ENCODE measurements at places on chromosomes 11 and 22.
A peak's percentile ranks its signal among the peaks of the same experiment; 100 is the strongest.

DNA sequence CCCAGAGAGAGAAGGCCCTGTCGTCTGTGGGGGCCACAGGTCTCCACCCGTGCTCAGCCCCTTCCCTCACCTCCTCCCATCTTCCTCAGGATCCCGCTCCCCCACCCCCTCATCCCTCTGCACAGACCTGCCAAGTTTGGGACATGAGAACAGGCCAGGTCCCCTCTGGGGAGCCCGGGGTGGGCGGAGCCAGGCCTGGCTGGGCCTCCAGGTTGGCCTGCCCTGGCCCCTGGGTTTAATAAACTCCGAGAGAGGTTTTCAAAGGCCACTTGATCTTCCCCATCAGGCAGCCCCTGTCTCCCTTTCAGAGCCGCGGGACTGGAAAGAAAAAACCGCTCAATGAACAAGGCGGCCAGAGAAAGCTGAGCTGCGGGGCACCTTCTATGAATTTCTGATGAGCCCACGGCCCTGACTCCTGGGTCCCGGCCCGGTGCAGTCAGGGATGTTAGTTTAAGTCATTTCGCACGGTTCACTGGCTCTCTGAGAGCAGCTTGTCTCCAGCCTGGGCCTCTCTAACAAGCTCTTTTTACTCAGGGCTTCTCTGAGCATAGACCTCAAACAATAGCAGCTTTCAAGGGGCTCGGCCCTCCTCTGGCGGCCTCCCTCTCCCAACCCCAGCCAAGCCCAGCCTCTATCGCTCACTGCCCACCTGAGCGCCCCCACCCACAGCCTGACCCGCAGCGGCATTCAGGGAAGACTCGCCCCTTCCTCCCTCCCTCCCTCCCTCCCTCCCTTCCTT, 64.8 kb downstream of the RPUSD4 start:
- DNase-seq, result peak; percentile 36

DNA sequence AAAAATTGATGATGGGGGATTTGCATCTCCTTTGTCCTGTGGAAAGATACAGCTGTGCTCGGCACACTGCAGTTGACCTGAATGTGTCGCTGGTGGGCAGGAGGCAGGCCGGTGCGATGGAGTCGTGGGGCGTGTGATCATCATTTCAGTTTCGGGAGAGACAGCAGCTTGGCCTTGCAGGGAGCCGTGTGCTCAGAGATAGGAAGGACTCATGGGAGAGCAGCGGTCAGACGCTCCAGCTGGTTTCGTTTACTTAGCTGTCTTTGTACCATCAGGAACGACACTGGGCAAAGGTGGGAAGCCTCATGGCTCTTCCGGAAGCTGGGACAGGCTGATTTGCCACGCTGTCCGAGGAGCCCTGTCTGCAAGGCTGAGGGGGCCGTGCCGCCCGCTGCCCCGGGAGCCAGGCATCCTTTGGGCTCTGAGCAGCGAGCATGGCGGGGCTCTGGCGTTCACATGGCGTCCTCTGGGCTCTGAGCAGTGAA, 32.7 kb downstream of the GRAMD4 start:
- DNase-seq, result no peak

- no peak for DNase-seq
These were observed 642 bp upstream of the SIK2 start for GRCh38 chr11:111601636-111601978.

DNA sequence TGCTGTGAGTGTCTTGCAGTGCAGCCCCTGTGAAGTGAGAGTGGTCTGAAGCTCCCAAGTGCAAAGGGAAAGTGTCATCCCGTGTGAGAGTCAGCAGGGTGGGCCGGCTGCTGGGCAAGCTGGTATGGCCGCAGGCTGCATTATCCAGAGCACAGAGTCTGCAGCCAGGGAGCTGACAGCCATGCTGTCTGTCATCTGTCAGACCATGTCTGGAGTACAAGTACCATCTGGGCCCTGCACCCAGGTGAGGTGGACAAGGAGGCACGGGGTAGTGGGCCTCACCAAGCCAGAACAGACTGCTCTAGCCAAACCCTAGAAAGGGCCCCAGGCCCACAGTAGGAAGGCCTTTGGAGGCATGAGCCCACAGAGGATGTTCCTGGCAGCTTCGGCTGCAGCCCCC, 20.2 kb downstream of the LMO1 start:
- no peak for DNase-seq

- DNase-seq, result peak; percentile 24
These were observed 12.6 kb downstream of the PARVA start for GRCh38 chr11:12389676-12390657.

DNA sequence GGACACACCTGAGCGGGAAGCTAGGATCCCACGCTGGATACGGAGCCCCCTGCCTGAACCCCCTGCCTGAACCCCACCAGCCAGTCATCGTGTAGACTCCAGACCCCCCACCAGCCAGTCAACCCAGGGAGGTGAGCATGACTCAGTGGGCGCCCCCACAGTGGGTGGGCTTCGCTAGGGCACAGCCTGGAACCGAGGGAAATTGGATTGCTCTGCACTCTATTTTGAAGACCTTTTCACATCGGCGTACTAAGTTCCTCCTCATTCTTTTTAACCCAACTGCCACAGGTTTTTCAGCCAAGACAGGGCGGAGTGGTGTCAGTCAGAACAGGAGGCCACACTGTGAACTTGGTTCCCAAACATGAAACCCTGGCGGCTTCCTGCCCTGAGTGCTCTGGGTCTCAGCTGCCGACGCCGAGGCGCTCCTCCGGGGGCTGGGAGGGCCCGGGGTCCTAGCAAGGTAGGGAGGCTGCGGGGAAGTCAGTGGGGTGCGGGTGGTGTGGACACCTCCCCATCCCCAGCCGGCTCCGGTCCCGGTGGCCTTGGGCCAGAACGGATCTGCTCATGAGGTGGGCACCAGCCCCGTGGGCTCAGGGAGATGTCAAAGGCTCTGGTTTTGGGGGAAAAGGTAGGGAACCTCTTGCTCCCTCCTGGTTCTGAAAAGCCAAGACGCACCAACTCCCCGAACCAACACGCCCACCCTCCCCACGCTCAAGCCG, 57.0 kb downstream of the BRD1 start:
- peak; percentile 33 for DNase-seq

- peak; percentile 41 for DNase-seq
These were observed 8.6 kb upstream of the APOBEC3B start for GRCh38 chr22:38973289-38974169.

DNA sequence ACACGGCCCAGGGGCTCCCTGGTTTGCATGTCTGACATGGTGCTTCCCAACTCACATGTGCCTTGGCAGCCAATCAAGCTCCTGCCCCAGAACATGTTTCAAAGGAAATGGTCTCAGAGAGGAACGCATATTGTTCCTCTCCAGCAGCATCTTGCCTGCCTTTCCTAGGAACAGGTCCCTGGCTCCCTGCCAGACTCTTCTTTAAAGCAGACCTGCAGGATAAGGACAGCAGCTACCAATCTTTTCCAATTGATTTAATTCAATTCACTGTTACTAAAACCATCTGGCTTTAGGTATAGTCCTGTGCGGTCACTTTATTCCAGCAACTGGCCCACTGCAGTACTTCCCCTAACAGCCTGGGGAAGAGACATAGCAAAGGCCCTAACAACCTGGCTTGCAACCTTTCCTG, 79.9 kb downstream of the AMBRA1 start:
- DNase-seq, result peak; percentile 94

DNA sequence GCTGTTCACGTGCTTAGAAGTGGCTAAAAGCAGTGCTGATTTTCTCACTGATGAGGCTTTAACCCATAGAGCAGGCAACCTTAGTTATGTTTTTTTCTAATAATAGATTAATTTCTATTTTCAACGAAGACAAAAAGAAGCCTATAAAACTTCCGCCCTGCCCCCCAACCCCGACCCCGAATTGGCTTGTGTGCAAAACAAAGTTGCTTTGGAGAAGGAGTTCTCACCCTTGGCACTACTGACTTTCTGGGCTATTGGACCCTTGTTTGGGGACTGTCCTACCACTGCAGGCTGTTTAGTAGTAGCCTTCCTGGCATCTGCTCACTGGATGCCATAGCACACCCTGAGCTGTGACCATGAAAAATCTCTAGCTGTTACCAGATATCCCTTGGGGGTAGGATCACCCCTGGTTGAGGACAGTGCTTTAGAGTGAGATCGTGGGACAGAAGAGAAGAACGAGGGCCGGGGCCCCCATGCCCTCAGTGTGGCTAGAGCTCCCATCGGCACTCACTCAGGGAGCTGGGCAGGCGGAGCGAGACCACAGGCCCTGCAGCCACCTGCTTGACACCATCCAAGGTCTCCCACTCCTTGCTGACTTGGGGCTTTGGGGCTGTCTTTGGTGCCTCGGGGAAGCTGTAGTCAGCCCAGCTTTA, 16.9 kb downstream of the SLC37A2 start:
- DNase-seq, result no peak

- no peak for DNase-seq
These were observed 30.4 kb downstream of the ADAMTS15 start for GRCh38 chr11:130478881-130479280.

DNA sequence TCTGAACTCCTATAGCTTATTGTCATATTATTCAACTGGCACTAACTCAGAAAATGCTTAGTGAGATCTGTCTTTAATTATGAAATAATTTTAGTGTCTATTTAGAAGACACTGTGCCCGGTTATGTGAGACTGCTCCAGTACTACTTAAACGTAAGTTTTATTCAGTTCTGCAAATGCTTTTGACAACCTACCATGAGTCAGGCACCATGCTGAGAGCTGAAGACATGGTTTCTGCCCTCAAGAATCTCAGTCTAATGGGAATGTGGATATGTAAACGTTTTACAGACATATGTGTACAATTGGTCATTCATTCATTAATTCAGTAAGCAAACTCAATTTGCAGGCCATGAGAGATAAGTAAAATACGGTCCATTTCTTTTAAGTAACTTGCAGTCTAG, 40.0 kb downstream of the DCUN1D5 start:
- DNase-seq, result no peak

DNA sequence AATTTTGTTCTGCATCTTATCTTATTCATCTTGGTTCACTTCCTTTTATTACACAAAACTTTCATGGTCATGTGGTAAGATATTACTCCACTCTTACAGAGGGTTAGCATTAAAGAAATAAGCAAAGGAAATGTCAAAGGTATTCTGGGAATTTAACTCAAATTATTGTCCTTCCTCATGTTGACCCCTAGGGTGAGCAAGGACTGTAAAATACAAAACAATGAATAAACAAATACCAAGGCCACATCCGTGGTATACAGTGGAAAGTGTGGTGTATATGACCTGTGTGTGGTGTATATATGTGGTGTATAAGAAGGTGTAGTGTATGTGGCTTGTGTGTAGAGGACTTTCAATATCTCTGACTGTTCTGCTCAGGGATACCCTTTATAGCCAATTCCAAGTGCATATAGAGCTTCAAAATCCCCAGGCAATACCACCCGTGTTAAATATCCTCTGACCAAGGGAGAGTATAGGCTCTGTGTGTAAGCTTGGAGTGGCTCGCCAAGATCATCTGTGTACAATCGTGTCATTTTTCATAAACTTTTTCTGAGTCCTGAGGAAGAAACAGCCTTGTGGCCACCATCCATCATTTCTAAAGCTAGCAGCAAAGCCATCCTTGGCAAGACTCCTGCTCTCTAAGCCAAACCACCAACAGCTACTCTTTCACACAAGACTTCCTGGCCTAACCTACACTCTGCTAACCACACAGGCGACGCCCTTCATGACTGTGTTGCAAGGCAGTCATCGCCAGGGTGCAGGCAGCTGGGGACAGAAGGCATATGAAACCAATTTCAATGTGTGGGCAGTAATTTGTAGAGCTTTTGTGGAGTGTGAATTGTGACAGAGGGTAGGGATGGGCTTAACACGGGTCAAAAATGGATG, 548.0 kb downstream of the ETS1 start:
- DNase-seq, result no peak

- no peak for DNase-seq
These were observed 8.6 kb upstream of the KCTD14 start for GRCh38 chr11:78031629-78032028.

GRCh38 chr11:44275241-44275640, 34.7 kb downstream of the ALX4 start:
- DNase-seq, result no peak

GRCh38 chr11:117509543-117509942, 181.9 kb downstream of the CEP164 start:
- no peak for DNase-seq

DNA sequence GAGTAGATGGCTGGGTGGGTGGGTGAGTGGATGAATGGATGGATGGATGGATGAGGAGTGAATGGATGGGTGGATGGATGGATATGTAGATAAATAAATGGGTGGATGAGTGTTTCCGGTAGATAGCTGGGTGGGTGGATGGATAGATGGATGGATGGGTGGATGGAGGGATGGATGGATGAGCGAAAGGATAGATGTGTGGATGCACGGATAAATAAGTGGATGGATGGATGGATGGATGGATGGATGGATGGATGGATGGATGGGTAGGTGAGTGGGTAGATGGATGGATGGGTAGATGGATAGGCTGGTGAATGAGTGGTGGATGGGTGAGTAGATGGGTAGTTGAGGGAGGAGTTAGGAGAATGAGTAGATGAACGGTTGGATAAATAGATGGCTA, 349.3 kb downstream of the MN1 start:
- no peak for DNase-seq

DNA sequence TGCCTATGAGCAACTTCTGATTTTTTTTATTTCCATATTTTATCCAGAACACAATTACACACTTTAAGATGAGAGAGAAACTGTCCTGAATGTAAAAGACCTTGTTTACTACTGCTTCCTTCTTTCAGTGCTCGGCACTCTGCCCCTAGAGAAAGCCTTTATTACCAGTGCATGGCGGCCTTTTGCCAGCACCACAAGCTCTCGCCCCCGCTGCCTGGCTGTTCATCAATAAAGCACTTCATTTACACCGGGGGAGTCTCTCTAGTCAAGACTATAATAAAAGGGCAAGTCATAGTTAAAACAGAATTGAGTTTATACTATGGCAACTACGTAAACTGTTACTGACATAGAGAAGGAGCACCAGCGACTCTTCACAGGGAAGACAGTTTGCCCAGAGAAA, 259.5 kb downstream of the CADM1 start:
- peak; percentile 53 for DNase-seq

GRCh38 chr11:116042146-116042545, 537.9 kb upstream of the CADM1 start:
- DNase-seq, result no peak

GRCh38 chr11:8363921-8364320, 100.2 kb upstream of the LMO1 start:
- DNase-seq, result no peak

GRCh38 chr11:132278801-132279574, 908.6 kb downstream of the NTM start:
- DNase-seq, result peak; percentile 41

DNA sequence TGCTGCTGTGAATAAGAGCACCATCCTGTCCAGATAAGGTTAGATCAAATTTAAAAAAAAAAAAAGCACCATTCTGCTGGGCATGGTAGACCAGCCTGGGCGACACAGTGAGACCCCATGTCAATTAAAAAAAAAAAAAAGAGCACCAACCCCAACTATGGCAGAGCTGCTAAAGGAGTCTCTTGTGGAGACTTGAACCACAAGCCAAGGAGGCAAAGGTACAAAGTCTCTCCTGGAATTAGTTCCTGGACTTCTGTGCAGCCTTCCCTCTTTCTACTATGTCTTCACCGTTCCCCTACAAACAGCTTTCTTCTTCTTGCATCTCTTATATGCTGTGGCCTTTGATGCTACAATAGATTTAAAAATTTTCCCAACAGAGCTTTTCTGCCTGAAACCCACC, 1.3 kb downstream of the PIK3C2A start:
- no peak for DNase-seq

Data from cerebellar cortex (tissue), 1 donor.